ENCODE measurements at places on chromosomes 7 and 10.

- no peak for DNase-seq
These were observed 14.3 kb downstream of the MAD1L1 start for GRCh38 chr7:2218444-2218785.

GRCh38 chr10:68224810-68225209 lies 7.1 kb downstream of the ATOH7 start:
- no peak for DNase-seq

DNA sequence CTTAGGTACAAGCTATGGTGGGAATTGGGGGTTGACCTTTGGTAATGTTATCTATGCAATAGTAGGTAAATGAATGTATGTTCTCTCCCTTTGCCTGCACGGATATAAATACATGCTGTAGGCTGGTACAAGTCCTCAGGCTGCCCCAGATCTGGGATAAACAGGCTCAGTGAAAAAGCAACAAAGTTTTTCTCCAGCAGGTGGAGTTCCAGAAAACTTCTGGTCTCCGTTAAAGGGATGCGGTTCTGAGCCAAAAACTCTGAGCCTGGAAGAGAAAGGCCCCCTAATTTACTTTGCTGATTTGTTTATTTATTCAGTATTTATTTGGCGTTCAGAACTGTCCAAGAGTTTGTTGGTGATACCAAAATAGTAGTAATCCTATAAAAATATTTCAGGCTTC lies 204.7 kb downstream of the ADRA2A start:
- DNase-seq, result no peak

DNA sequence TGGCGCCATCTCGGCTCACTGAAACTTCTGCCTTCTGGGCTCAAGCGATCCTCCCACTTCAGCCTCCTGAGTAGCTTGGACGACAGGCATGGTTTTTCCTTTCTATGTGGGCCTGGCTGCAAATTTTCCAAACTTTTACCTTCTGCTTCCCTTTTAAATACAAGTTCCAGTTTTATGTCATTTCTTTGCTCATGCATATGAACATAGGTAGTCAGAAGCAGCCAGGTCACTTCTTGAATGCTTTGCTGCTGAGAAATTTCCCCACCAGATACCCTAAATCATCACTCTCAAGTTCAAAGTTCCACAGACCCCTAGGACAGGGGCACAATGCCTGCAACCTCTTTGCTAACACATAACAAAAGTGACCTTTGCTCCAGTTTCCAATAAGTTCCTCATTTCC lies 21.6 kb upstream of the RPEL1 start:
- no peak for DNase-seq

DNA sequence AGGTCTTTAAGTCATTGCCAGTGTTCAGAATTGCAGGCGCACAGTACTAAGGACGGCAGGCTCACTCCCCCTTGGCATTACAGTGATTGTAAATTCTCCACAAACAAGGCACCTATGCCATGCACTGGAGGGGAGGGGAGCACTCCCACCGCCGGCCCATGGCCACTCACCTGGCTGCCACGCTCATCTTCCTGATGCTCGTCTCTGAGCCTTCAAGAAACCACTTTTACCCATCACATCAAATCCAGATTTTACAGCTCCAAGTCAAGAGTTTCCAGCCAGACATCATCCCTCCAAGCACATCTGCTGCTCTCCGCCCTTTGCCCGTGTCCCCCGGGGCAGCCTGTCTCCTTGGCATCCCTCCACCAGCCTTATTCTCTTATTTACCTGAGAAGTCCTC lies 350.2 kb upstream of the SHH start:
- no peak for DNase-seq

- no peak for DNase-seq
These were observed 334.4 kb downstream of the ADARB2 start for GRCh38 chr10:1402816-1403507.
